ENCODE measurements at places on chromosomes 4 and X.

DNA sequence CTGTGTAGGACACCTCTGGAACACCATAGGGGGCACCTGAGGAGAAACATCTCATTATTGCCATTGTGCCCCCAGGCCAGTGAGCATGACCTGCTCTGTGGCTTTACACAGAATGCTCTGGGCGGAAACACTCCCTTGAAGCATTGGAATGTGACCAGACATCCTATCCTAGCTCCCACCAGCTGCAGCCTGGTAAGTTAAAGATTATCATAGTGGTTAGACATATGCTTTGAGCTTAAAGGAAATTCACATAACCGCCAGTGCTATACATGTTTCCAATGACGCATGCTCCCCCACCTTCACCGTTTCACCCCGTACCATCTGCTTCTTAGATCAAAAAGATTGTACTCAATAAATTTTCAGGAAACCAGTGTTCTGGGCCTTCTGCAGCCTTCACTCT, 217.7 kb upstream of the CENPE start:
- no peak for DNase-seq

- no peak for DNase-seq
Observed at GRCh38 chrX:147763131-147763530, 148.6 kb upstream of the FMR1 start.

DNA sequence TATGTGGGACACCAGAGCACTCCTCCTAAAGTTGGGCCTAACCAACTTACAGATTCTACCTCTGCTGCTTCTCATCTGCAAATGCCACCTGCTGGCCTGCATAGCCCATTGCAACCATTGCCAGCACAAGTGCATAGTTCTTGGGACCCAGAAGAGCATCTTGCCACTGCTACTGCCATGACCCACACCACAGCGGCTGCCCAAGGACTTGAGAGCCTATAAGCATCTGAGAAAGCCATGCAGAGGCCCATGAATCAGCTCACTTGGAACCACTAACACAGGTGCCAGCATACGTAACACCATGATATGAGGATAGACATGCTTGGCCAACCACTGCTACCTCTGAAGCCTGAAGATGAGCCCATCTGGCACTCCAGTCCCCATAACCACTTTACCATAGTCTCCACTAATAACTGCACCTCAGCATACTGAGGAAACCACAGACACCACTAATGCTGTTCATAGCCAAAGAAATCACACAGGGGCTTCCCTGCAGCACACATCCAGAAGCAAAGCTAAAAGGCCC, 258.1 kb upstream of the AGTR2 start:
- no peak for DNase-seq

DNA sequence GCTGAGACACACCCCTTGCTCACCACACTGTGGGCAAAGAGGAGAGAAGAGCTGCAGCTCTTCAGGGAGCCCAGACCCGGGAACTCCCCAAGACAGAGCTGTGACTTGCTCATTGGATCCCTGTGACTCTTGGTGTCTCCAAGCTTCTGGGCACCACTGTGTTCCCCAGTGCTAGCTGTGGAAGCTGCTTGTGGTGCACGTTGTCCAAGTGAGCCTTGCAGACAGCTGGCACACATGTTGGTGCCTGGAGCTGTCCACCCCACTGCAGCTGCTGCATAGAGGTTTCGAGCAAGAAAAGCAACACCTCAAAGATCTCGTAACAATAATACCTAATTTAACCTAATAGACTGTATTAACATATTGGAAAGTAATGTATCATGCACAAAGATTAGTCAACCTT, 1089.3 kb downstream of the PCDH18 start:
- DNase-seq, result no peak

DNA sequence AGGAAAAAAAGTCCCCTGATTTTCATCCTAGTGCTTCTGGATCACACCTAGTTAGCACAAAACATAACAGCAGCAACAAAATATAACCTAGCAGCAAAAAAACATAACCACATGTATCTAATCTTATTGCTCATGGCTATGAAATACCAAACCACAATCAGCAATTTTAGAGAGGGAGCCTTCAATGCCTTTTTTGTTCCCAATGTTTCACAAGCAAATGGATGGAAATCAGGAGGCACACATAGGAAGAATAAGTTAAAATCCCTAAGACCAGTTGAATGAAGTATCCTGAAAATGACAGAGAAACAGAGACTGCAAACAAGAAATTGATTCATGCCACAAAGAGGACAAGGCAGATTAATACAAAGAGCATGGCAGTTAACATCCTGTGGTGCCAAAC, 361.6 kb downstream of the GPM6A start:
- no peak for DNase-seq

DNA sequence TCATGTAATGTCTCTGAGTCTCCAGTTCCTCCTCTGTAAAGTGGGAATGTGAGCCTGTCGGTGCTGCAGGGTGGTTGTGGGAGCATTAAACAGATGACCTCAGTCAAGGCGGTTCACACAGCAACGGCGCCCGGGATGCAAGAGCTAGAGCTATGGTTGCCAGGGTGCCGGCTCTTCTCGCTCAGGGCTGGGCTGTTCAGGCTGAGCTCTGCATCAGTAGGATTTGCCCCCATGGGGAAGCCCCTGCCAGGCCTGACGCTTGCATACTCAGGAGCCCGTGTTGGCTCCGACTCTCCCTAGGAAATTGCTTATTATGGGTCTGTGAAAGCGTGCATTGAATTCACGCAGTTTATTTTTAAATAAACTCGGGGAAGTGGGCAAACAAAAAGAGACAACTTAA, 67.3 kb downstream of the PSAPL1 start:
- no peak for DNase-seq

- DNase-seq, result no peak
Observed at GRCh38 chr4:16386711-16387320, 160.5 kb upstream of the TAPT1 start.

GRCh38 chr4:102569200-102569599, 68.0 kb downstream of the NFKB1 start:
- DNase-seq, result no peak

GRCh38 chrX:397575-397974, 10.9 kb upstream of the PPP2R3B start:
- no peak for DNase-seq

DNA sequence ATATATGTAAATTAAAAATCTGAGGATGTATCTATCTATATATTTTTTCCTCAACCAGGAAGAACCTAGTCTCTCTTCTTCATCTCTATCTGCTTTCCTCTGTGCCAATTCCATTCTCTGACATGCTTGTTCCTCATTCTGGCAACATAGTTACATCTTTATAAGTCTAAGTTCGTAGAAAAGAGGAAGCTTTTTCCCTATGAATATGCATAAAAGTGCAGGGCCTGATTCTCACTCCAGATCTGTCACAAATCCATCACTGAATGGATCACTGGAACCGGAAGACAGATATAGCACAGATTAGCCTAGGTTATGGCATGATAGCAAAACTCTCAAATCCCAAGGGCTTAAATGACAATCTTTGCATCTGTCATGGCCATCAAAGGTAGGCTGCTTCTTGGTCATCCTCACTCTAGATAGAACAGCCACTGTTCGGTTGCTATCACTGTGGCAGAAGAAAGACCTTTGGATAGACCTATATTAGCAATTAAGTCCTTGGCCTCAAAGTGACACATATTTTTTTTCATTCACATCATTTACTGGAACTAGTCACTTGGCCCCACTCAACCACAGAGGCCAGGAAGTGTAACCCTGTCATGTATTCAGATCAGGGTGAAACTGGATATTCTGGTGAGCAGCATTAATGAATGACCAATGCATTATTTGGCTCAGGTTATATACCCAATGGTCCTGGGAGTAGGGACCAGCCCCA, 22.2 kb downstream of the DTHD1 start:
- no peak for DNase-seq

- no peak for DNase-seq
Observed at GRCh38 chr4:102809190-102809589, 18.2 kb downstream of the UBE2D3 start.

DNA sequence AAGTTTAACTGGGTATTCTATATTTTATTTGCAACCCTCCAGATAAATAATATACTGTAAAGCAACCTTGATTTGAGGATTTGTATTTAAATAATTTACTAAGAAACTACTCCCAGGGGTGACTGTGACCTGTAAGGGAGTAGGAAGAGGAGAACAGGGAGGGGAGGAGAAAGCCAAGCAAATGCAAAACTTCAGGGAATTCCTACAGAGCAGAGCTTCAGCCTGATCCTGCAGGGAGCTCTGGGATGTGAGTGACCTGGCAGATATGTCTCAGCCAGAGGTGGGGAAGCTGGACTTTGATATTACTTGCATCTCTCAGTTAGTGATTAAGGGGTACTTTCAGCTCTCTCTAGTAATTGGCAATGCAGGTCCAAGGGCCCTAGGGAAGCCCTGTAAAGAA, 302.0 kb downstream of the FRMPD4 start:
- DNase-seq, result no peak

DNA sequence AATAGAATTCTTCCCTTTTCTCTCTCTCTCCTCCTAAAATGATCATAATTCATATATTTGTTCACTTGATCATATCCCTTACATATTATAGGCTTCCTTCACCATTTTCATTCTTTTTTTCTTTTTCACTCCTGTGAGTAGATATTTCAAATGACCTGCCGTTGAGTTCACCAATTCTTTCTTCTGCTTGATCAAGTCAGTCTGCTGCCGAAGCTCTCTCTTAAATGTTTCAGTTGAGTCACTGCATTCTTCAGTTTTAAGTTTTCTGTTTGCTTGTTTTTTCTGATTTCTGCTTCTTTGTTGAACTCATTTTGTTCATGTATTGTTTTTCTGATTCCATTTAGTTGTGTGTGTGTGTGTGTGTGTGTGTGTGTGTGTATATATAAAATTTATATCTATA, 354.3 kb downstream of the GPAT3 start:
- DNase-seq, result no peak

- DNase-seq, result no peak
Observed at GRCh38 chrX:118506805-118507480, 11.3 kb downstream of the DOCK11 start.

GRCh38 chr4:65624651-65625050, 45.6 kb downstream of the EPHA5 start:
- no peak for DNase-seq

DNA sequence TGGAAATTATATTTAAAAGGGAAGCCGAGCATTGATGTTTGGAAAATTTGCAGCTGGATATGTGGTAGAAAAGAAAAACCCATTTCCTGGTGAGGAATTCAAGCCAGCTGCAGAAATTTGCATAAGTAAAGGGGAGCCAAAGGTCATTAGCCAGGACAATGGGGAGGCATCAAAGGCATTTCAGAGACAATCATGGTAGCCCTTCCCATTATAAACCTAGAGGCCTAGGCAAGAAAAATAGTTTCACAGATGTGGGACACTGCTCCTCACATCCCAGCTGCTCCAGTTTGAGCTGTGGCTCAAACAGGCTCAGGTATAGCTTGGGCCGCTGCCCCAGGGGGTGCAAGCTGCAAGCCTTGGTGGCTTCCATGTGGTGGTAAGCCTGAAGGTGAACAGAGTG, 35.8 kb downstream of the NAP1L3 start:
- no peak for DNase-seq

- DNase-seq, result no peak
Observed at GRCh38 chrX:47321823-47322371, 48.5 kb upstream of the ZNF157 start.

DNA sequence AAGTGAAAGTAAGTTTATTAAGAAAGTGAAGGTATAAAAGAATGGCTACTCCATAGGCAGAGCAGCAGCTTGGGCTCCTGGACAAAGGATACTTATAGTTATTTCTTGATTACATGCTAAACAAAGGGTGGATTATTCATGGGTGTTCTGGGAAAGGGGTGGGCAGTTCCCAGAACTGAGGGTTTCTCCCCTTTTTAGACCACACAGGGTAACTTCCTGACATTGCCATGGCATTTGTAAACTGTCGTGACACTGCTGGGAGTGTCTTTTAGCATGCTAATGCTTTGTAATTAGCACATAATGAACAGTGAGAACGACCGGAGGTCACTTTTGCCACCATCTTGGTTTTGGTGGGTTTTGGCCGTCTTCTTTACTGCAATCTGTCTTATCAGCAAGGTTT, 557.6 kb downstream of the SPRY1 start:
- DNase-seq, result no peak

DNA sequence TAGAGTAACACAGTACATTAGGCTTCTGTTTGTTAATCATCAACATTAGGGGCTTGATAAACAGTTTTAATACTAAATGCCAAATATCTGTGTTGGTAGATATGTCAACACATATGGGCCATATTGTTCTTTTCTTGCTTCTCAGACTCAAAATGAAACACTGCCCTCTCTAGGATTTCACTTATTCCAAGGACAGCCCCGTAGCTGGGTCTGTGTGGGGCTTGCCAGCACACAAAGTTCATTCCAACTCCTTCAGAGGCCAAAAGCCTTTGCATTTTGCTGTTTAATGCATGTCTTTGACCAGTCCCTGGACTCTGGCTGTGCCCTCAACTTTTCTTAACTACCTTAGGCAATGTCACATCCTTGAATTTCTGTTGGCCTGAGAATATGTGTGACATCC, 102.0 kb upstream of the ZNF827 start:
- no peak for DNase-seq

- DNase-seq, result no peak
Observed at GRCh38 chrX:16867947-16868346, 2.2 kb downstream of the RBBP7 start.

DNA sequence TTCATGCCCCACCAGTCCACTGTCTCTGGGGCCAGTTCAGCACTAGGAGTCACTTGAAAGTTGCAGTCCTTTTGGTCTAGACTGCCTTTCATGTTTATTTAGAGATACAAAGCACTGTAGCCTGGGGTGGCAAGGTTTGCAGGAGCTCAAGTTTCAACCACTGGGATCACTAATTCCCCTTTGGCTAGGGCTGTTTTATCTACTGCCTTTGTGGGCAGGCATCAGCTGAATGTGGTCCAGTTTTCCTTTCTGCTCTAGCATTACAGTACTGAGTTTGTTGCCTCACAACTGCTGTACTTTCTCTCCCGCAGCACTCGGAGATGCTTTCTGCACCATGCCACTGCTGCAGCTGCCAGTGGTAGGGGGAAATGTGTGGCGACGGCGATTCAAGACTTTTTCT, 222.3 kb upstream of the HDX start:
- DNase-seq, result no peak

DNA sequence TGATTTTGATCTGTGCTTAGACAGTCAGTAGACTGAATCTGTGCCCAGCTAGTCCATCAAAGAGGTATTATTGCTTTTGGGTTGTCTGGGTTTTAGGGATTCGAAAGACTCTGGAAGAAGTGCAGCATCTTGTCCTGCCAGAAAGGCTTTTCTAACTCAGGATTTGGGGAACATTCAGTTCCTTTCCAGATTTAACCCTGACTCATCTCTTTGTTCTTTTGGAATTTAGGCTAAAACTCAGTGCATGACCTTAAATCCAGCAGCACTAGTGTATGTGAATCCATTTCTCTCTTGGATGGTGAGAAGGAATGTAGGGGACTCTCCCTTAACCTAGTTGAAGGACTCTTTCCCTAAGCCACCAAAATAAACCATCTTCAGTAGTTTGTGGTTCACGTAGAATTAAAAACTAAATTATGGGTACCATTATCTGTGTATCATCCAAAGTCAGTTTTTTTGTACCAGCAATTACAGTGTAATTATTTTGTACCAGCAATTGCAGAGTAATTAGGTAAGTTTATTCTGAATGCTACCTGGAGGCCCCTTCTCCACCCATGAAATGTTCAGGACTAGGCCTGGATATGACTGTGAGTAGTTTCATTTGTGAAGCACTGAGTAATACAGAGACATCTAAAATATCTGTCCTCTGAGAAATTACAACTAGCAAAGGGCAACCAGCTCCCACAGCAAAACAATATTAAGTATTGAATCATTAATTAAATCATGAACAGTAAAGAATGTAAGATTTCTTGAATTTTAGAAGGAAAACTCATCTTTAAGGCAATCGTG, 384.0 kb downstream of the TMA16 start:
- no peak for DNase-seq

- DNase-seq, result no peak
Observed at GRCh38 chr4:108979759-108980158, 216.9 kb upstream of the ETNPPL start.
